ENCODE measurements at places on chromosomes 6 and 20.

DNA sequence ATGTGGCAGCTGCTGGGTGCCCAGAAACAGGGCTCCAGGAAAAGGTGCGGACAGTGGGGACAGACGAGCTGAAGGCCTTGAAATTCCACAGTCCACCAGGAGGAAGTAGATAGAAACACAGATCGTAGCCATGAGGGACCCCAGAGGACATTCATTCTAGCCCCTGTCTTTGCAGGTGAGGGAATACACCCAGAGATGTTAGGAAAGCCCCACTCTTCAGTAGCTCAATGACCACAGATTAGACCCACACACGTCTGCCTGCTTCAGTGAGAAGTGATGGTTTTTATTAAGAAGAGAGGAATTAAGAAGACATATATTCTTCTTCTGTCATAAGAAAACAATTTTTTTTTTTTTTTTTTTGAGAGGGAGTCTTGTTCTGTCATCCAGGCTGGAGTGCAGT, 123.0 kb downstream of the MAP3K7 start:
- no peak for DNase-seq

DNA sequence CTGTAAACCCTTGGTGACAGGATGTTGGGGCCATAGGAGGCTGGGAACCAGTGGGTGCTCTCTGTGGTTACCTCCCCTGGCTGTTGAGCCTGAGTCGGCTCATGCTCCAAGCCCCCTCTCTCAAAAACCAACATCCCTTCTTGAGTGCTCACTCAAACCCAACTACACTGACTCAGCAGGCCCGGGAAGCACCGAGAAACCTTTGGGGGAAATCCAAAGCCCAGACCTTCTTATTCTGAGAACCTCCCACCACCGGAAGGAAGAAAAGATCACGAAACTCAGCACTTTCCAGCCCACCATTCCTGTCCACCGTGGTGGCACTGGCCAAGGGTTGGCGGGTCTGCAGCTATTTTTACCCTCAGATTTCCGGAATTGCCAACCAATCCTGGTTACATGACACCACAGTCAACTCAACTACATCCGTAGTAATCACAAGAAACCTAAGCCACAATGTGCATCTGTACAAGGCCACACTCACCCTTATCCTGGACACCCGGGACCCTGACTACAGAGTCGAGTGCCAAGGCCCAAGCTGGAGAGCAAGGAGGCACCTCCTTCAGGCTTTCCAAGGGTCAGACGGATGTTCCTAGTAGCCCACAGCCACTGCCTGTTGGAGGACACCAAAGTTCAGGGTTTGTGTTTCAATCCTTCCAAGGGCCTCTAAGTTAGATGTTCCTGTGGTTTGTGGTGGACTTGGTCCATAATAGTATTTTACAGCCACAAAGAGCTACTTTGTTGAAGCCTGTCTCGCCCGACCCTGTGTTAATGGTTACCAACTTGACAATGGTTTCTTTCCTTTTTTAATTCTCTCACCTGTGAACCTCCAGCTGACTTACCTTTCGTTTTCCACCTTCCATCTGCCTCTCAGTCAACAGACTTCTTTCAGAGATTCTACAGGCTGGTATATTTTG, 317.0 kb downstream of the CDC5L start:
- DNase-seq: peak; percentile 20

DNA sequence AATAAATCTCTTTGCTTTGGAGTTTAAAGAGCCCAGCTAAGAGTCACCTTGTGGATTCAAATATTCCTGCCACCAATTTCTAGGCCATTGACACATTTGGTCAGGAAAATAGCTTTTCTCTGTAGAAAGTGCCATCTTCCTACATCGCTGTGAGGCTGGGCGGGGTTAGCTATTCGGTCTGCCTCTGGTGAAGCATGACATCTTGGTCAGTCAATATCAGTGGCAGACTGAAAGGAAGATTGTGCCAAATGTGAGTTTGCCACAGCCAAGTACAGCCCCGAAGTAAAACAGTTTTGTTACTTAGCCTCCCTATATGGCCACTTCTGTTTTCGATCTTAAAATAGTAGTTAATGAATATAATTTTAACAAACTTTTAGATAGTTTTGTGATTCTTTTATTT, 65.5 kb upstream of the FABP7 start:
- no peak for DNase-seq

- no peak for DNase-seq
Observed at GRCh38 chr6:81938014-81938856, 185.8 kb upstream of the TENT5A start.

Data from GM12892 (cell line).